Posterior vena cava (tissue), 2 donors: ENCODE measurements at places on chromosomes 6 and 20.

DNA sequence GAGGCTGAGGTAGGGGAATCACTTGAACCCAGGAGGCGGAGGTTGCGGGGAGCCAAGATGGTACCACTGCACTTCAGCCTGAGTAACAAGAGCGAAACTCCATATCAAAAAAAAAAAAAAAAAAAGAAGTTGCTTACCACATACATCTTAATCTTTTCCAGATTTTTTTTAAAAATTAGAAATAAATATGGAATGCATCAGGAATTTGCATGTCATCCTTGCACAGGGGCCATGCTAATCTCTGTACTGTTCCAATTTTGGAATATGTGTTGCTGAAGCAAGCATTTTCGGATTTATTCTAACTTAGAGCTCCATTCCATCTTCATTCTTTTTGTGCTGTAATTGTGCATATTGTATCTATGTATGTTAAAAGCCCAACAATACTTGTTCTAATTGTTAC lies 62.5 kb downstream of the TRPC4AP start:
- DNase-seq, result no peak

GRCh38 chr6:33613795-33614168 lies 7.3 kb upstream of the ITPR3 start:
- no peak for DNase-seq

DNA sequence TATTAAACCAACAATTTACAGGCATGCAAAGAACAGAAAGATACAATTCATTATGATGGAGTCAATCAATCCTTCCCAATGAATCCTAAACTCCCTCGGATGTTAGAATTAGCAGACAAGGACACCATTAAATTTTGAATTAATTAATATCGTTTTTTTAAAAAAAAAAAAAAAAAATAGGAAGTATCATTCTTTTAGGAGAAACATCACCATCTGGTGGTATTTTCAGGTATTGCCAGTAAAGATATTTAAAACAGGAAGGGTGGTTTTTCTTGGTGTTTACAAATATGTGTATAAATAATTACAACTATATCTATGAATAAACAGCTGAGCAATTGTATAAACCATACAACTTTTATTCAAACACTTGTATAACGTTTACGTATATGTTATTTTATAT lies 564.4 kb downstream of the HAO1 start:
- no peak for DNase-seq

DNA sequence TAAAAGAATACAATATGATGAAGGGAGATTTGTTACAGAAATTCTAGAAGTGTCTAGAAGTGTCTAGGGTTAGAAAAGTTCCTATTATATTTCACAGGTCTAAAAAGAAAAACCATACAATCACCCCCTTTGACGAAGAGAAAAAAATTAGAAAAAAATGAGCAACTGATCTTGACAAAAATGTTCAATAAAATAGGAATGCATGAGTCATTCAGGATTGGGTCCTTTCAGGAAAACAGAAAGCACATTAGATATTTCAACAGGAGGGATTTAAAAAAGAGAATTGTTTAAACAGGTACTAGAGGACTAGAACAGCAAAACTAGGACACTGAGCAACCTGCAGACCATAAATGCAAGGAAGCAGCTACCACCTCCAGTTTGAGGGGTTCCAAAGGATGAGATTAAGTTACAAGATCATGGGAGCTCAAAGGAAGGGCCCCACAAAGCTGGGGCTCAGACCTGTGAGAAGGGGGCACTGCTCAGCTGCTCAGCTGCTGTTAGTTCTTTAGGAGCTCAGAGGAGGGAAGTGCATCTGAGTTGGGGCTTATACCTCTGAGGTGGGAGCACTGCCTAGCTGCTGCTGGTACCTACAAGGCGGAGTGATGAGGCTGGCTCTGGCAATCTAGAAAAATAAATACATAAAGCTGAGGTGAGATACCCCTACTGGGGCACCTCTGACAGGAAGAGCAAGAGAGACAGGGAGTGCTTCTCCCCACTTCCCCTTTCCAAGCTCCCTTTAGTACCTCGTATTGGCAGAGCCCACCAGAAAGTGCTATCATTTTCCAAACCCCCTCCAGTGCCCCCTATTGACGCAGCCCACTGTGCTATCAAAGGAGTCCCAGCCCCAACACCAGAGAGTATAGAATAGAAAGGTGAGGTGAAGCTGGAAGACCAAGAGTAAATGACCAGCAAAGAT lies 27.1 kb upstream of the BEND6 start:
- DNase-seq, result no peak
